ENCODE measurements at places on chromosomes 7 and 10.

DNA sequence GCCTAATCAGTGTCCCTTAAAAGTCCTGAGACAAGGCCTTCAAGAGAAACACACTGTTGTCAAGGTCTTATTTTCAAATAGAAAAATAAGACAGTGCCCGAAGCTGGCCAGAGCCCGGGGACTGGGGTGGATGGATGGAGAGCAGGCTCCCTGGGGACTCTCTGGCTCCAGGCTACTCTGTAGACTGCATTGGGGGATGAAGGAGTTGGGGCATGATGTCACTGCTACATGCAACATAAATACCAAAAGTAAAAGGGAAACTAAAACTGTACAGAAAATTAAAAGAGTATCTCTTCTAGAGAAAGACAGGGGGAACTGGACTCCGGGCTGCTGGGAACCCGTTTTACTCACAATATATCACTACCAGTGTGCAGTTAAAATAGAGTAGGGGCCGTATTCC is 629.8 kb downstream of the KCNMA1 start:
- DNase-seq: no peak

GRCh38 chr7:409339-410281 is 110.0 kb downstream of the PDGFA start:
- no peak for DNase-seq

GRCh38 chr7:30932562-30932961 is 20.9 kb downstream of the AQP1 start:
- no peak for DNase-seq

- DNase-seq: no peak
Measured at GRCh38 chr7:5295039-5296014, 12.6 kb downstream of the SLC29A4 start.

DNA sequence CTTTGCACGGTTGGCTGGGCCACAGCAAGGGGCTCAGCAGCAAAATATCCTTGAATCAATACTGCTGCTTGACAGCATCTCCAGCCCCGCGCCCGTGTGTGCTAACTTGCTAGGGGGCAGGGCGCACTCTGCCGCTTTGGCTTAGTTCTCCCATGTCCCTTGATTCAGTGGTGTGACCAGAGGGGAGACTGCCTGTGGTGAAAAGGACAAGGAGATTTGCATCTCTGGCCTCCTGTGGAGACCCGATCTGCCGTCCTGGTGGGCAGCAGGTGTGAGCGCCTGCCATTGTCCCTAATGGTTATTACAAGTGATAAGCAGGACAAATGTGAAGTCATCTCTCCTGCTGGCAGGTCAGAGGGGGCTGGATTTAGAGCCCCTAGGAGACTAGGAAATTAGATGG is 500.2 kb upstream of the GALNT17 start:
- DNase-seq: no peak

- peak; percentile 48 for DNase-seq
Measured at GRCh38 chr7:23712368-23713284, 2.6 kb downstream of the STK31 start.

DNA sequence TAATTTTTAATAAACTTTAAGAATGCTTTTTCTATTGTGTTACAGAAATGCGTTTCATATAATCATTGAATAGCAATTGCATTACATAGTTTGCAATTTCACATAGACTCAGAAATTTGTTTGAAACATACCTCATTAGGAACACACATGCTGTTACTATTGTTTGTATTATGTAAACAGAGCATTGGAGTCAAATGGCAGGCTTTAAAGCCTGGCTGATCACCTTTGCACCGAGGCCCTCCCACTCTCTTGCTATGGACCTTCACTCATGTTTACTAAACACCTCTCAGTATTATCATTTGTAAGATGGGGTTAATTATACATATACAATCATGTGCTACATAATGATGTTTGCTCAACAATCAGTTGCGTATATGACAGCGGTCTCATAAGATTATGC is 203.6 kb upstream of the NPSR1 start:
- no peak for DNase-seq

GRCh38 chr10:11395581-11396310 is 215.7 kb downstream of the USP6NL start:
- no peak for DNase-seq

DNA sequence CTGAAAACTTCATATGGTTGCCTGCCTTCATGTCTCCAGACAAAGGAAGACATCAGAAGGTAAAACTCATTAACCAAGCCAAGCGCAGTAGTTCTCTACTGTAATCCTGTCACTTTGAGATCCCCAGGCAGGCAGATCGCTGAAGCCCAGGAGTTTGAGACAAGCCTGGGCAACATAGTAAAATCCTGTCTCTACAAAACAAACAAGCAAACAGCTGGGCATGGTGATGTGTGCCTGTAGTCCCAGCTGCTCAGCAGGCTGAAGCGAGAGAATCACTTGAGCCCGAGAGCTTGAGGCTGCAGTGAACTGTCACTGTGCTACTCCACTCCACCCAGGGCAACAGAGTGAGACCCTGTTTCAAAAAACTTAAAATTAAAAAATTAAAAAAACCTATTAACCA is 467.4 kb upstream of the SORCS1 start:
- DNase-seq: no peak

GRCh38 chr10:102009801-102010425 is 46.1 kb downstream of the ARMH3 start:
- DNase-seq: peak; percentile 78

- no peak for DNase-seq
Measured at GRCh38 chr10:67864607-67865371, 19.7 kb upstream of the SIRT1 start.

DNA sequence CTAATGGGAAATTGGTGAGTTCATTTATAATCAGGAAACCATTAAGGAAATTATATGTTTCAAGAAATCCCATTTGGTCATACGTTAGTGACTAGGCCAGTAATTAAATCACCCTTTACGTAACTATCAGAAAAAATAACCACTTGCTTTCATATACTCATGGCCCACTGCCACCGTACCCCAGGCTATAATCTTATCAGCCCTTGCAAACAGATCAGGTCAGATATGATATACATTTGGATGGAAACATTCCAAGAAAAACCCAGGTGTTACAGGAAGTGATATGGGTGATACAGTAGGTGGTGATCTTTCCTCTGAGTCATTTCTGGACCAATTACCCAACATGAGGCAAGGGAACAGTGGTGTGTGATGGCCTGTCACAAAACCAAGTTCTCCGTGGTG is 481.0 kb upstream of the SEMA3A start:
- no peak for DNase-seq

DNA sequence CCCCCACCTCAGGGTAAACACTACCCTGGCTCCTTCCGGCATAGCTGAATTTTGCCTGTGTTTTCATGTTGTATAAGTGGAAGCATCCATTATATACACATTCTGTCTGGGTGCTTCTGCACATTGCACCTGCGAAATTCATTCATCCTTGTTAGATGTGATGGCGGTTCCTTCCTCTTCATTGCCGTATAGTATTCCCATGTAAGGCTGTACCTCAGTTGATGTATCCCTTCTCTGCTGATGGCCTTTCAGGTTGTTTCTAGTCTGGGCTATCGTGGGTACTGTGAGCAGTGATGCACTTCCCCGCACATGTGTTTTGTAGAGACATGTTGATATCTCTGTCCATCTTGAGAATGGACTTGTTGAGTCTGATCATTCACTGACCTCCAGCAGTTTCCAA is 28.9 kb downstream of the ELFN1 start:
- no peak for DNase-seq

DNA sequence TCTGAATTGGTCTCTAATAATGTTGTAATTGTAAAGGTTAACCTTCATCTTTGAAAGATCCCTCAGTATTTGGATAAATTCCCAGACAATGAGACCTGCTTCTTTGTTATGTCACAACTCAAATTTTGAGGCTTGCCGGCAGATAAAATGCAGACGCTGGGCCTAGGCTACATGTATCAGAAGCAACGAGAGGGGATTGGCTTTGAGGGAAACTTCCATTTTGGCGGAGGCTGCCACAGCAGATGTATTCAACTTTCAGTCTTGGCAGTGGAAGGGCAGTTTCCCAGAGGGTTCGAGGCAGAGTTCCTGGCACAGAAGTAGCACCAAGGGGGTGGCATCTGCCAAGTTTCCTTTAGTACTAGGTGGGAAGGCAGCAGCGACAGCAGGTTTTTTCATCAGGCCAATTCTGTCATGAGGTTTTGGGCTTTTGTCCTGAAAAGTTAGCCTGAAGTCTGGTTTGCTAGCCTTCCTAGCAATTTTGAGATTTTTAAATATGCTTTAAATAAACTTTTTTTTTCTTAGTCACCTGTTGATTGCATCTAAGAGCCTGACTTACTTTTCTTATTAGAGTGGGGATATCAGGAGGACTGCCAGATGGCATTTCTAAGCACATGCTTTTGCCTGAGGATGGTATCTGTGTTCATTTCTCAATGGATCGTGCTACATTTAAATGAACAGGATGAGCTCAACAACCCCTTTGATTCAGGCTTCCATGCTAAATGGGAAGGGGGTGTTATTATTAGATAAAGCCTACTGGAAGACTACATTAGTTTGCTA is 89.5 kb upstream of the FAM3C start:
- no peak for DNase-seq

DNA sequence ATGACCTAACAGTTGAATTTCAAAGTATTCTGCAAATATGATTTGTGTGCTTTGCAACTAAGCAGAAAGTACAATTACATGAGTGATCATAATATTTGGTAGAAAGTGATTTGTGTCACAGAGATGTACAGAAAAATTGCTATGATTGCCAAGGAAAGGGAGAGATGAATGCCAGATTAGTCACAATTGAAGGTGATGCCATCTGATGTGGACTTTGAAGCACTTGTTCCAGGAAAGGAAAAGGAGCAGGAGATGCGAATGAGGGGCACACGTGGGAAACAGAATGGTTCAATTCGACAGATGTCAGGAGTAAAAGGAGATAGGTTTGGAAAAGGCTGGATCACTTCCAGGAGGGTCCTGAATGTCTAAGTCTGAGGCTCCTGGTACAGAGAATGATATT is 153.1 kb upstream of the LAMB4 start:
- no peak for DNase-seq

DNA sequence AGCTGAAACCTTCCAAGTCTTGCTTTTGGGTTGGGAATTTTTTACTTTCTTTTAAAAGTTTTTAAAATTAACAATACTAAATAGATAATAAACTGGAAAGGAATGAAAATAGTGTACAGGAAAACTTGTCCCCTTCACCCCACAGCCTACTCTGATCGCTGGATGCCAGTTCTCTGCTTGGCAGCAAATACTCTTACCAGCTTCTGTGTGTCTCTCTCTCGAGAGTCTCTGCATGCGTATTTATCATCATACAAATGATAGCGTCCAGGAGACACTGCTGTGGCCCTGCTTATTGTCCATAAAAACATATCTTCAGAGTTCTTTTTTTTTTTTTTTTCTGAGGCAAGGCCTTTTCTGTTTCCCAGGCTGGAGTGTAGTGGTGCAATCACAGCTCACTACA is 101.5 kb downstream of the CCNY start:
- DNase-seq: no peak

GRCh38 chr10:46528171-46528671 is 28.2 kb downstream of the GPRIN2 start:
- DNase-seq: no peak

Data from germinal center (tissue), 1 donor.